Stimulated activated CD4-positive, alpha-beta T cell treated with anti-CD3 and anti-CD28 coated beads, Interleukin-4, amount 100 ng/mL, for 48 hours (primary cell): ENCODE measurements at places on chromosomes 13 and 19.

DNA sequence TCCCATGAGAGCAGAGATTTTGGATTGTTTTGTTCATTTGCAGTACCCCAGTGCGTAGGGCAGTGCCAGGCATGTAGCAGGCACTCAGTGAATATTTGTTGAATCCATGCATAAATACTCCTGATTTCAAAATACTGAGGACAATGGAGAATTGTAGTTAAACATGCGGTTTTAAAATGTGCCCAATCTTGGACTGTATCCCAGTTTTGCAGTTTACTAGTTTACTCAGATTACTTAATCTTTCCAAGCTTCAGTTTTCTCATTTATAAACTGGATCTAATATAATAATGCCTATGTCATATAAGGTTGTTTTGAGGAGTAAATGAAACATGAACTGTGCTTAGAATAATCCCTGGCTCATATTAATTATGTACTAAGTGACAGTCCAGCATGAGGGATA, 39.0 kb downstream of the RCBTB2 start:
- no peak for DNase-seq

- DNase-seq: no peak
Observed at GRCh38 chr13:29859971-29860370, 9.6 kb upstream of the UBL3 start.

DNA sequence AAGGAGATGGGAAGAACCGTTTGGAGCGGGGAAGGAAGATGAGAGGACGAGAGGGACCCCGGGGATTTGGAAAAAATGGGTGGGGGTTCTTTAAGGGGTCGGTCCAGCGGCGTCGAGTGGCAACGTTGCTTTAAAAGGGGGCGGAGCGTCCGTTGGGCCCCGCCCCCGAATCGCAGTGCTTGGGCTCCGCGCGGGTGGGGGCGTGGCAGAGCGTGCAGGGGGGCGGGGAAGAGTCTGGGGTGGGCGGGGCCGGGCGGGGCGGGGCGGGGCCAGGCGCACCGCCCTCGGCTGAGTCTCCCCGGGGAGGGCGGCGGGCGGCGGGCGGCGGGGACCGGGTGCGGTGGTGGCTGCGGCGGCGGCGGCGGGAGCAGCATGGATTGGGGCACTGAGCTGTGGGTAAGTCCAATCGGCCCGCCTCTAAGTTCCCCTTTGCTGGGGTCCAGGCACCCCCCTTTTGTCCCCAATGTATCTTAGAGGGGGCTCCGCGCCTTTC, at the start of gene TRIP10:
Gene TRIP10, plus strand, starts transcription at position 291 of the 493 bp plus-strand sequence. Its CDS starts 82 bp downstream, at position 373.
- peak; percentile 76 for DNase-seq

DNA sequence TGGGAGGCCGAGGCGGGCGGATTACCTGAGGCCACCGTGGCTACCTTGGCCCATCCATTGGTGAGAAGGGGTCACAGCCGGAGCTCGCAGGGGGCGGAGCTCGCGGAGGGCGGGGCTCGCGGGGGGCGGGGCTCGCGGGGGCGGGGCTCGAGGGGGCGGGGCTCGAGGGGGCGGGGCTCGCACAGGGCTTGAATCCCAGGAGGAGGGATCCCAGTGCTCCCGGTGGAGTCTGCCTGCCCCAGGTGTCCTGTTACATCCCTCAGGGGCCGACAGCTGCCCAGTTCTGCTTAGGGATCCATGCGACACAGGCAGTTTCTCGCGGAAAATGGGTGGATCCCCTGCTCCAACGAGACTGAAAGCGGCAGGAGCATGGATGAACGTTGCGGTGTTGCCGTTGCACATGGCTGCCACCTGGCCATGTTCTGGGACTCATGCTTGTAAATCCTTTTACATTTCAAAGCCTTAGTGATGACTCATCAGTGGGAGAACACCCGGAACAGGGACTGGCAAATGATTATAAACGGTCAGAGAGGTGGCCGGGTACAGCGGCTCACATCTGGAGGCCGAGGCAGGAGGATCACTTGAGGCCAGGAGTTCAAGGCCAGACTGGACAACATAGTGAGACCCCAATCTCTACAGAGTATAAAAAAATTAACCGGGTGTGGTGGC, 25.1 kb downstream of the TMPRSS9 start:
- no peak for DNase-seq

- DNase-seq: no peak
Observed at GRCh38 chr13:110233951-110234280, 73.0 kb downstream of the COL4A1 start.

DNA sequence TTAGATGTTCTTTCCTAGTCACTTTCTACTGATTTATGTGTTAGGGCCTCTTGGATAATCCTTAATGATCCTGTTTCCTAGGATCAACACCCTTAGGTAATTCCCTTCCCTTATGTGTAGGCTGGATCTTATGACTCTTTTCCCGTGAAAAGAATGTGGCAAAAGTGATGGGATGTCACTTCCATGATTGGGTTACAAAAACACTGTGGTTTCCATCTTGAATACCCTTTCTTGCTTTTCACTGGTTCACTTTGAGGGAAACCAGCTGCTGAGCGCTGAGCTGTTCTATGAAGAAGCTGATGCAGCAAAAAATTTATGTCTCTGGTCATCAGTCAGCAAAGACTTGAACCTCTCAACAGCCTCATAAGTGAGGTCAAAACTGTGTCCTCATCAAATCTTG, 609.4 kb downstream of the OLFM4 start:
- no peak for DNase-seq

DNA sequence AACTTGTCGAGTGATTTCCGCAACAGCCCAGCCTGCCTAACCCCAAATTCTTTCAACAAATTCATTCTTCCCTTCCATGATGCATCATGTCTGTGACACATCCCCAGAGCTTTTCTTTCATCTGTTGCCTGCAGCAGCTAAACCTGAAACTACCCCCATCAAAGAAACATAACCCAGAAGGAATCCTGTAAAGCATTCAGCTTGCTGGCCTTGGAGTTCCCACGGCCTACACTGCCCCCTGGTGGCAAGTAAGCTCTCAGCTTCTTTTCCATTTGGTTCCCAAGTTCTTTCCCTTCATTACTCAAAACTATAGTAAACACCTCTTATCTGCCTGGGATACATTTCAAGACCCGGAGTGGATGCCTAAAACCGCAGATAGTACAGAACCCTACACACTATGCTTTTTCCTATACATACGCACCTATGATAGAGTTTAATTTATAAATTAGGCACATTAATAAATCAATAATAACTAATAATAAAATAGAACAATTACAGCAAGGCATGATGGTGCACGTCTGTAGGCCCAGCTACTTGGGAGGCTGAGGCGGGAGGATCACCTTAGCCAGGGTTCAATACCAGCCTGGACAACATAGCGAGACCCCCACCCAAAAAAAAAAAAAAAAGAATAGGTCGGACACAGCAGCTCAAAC, 7.4 kb downstream of the ETHE1 start:
- peak; percentile 76 for DNase-seq

DNA sequence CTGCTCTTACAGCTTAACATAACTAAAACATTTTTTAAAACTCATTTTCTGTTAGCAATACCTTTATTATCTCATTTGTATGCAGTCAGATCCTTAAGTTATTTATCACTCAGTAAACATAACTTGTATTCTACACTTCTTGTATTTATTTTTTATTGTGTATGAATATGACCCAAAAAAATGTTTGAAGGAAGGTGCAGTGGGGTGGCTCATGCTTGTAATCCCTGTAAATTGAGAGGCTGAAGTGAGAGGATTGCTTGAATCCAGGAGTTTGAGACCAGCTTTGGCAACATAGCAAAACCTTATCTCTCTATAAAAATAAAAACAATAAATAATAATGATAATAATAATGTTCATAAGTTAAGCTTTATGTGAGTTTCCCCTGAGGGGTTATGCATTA, 1004.8 kb downstream of the SLITRK5 start:
- no peak for DNase-seq

- DNase-seq: no peak
Observed at GRCh38 chr13:50783717-50784290, 59.7 kb downstream of the DLEU7 start.

DNA sequence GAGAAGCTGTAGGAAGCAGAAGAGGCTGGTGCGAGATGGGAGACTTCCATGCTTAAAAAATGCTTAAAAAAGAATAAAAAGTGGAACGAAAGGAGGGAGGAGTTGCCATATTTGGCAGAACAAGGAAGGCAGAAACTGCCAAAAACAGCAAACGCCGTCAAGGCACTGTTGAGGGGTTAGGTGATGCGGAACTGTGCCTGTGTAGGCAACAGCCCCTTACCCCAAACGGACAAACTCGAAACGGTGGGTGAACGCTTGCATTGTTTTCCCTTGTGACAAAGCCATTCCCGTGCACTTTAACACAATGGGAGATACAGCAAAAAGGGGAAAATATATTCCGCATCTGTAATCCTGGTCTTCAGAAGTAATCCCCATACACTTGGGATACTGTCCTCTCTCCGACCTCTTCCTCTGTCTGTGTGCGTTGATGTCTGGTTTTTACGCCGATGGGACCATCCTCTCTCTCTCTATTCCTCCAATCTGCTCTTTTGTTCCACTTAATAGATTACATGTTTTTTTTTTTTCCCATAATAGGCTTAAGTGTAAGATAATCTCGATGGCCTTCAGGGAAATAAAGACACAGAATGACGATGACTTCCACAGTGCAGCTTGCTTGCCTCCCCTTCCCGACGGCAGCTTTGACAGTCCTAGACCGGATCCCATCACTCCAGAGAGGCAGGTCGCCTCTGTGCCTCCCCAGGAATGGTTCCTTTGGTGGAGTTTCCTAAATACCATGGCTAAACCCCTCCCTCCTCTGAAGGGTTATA, 132.7 kb upstream of the RNF113B start:
- DNase-seq: no peak

GRCh38 chr13:36310417-36311108, 12.9 kb upstream of the CCDC169 start:
- DNase-seq: no peak
